ENCODE measurements at places on chromosomes 1 and 21. TPM values are rescaled to one million over a fixed set of nuclear protein-coding genes. Genes with fewer than 3 reads are reported as not detected.

Gene TBX19
- total RNA-seq: 2.3 TPM

Gene TMEM82
- not detected for total RNA-seq

Gene PPM1J
- total RNA-seq: 1.7 TPM

Gene PANK4
- total RNA-seq: 34.7 TPM

Gene CNIH4
- 84.8 TPM for total RNA-seq

Gene S100PBP
- 36.9 TPM for total RNA-seq

Gene PROX1
- total RNA-seq: 4.0 TPM

Gene STUM
- not detected for total RNA-seq

Gene OR2T35
- not detected for total RNA-seq

Gene ADAR
- 141 TPM for total RNA-seq

Gene CTSK
- total RNA-seq: 6.7 TPM

Gene FCRL6
- not detected for total RNA-seq

Gene AIRE
- 0.11 TPM for total RNA-seq

Gene TFF3
- 0.93 TPM for total RNA-seq

Gene KHDRBS1
- total RNA-seq: 194 TPM

Gene USH2A
- total RNA-seq: not detected

Gene CYP4A11
- not detected for total RNA-seq

Gene FHAD1
- 0.51 TPM for total RNA-seq

Data from endothelial cell of umbilical vein (primary cell).